ENCODE measurements at places on chromosomes 1 and 21. TPM values are rescaled to one million over a fixed set of nuclear protein-coding genes. Genes with fewer than 3 reads are reported as not detected.
A peak's percentile ranks its signal among the peaks of the same experiment; 100 is the strongest.

- DNase-seq = no peak
Measured at GRCh38 chr1:10733474-10734366, 62.7 kb downstream of the CASZ1 start.

DNA sequence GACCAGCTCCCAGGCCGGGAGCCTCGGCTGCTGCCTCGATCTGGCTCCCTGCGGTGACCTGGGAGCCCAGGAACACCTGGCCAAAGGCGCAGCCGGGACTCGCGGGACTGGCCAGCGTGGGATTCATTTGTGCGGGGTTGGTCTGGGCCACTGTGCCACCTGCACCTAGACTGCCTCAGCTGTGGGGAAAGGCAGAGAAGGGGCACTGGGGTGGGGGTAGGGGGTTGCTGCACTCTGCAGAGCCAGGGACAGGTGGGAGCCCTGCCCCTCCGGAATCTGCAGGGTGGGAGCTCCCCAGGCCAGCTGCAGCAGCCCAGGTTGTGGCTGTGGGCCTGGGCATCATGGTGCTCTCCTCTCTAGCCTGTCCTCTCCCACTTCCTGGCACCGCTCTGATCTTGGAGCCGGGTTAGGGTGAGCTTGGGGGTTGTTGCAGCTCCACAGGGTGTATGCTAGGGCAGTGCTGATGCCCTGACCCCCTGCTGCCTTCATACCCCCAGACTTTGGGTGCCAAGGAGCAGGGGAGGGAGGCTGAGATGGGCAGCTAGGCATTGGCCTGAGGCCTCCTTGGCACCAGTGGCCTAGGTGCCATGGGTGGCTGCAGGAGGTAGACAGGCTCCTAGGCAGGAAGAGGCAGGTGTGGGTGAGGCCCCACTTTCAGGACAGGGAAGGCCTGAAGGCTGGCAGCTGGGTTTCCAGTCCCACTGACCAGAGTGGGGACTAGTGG is 57.5 kb upstream of the ETV3 start:
- DNase-seq = no peak

TTC24 gene
- total RNA-seq = not detected

DNA sequence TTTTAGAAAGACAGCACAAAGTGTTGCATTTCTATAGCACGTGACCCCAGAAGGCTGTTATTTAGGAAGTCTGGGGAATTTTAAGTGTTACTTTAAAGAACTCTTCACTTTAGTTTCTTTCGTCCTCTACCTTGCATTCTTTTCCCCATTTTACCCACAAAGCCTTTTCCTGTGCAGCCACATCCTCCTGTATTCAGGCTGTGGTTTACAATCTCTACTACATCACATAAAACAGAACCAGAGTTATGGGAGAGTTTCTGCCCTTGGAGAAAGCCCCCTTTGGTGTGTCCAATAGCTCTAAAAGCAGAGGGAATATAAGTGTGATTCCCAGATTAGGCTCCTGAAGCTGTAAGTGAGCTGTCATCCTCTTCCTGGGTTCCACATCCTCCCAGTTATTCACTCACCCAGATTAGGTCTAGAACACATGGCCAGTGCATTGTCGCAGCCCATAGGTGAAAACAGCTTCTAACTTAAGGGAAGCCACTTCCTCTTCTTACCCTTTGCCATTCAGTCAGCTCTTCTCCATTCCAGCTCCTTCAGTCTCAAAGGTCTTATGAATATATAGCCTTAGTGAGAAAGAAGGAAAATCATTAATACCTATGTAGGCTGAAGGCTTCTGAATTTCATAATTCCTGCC is 171.1 kb downstream of the PIGK start:
- no peak for DNase-seq

DNA sequence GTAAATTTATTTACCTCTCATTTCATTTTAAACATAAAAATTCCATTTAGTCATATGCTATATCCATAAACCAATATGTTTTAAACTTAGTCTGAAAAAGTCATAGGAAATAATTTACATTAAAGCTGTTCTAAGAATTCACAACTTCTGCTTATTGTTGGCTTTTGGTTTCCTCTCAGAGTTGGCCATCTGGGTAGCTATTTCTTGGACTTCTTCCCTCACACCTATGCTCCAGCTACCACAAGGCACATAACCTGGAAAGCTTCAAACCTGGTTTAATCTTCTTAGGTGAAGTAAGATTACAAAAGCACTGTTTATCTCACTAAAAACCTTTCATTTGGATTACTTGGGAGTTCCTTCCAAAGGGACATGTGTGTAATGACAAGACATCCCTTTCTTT is 29.8 kb downstream of the RBM11 start:
- no peak for DNase-seq

DNA sequence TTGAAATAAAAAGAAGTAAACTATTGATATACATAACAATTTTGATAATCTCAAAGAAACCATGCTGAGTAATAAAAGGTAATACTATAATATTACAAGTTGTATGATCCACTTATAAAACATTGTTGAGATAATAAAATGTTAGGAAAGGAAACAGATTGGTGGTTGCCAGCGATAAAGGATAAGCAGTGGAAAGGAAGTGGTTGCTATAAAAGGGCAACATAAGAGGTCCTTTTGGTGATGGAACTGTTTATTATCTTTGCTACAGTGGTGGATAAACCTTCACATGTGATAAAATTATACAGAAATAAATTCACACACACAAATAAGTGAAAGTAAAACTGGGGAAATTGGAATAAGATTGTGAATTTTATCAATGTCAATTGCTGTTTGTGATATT is 15.1 kb downstream of the OR6F1 start:
- no peak for DNase-seq

DNA sequence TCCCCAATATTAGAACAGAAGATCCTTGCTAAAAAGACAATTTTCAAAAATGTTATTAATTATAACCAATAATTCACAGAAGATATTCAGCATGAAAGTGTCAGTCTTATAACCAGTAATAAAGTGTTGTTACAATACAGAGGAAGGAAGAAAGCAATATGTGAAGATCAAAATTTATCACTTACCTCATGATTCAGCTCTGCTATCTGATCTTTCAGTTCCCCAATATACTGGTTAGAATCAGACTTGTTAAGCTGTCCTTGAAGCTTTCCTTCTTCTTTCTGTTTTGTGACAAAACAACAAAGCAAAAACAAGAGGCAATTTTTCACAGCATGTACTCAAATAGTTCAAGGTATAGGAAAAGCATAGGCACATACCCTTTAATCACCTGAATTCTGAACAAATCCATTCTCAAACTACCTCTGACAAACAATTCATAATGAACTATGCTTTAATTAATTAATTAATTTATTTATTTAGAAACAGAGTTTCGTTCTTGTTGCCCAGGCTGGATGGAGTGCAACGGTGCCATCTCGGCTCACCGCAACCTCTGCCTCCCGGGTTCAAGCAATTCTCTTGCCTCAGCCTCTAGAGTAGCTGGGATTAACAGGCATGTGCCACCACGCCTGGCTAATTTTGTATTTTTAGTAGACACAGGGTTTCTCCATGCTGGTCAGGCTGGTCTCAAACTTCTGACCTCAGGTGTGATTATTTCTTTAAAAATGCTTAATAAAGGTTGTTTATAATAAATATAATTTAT is 76.9 kb upstream of the GFI1 start:
- no peak for DNase-seq

DNA sequence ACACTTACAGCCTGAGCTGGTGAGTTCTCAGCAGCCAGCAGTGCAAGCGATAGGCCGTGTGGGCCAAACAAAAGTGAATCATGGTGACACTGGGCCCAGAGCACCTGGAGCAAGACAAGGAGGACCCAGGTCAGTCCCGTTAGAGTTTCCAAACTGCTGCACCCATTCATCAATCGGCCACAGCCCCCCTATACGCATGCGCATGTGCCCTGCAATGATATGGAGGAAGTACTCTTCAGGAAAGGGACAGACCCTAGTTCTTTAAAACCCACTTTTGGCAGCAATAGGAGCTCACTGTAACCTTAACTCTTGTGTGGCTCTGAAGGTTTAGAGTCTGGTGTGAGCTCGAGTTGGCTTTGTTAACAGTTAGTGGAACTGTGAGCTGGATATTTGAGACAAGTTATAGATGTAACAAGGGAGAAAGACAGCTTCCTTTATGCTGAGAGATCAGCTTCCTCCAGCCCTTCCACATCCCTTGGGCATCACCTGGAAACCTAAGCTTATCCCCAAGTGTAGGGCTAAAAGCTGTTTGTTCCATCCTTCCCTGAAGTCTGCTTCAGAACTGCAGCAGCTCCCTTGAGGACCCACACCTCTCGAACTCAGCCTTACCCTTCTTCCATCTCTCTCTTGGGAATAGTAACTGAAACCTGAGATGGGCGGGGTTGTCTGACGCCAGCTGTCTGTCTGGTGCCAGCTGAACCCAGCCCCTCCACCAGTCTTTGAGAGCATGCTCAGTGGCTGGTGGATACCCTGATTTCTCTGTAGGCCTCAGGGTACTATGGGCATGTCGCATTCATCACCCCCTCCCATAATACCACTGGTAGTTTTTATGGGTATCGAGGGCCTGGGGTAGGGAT is 17.7 kb downstream of the NMNAT1 start:
- peak; percentile 80 for DNase-seq

DNA sequence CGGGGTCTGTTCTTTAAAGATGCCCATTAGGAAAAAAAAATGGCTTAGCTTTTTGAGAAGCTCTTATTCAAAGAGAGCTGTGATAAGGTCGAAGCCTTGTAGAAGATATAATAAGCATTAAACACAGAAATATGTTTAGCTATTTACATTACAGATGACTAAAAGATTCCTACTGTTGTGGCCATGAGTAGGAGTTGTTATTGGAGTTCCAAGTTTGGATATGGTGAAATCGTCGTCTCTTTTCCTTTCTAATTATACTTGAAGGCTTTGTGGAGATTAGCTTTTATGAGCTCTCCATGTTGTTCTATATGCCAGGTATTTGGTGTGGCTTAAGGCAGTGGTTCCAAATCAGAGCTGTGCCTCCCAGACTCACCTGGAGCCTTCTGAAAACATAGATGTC is 79.9 kb upstream of the LAMC2 start:
- no peak for DNase-seq

DNA sequence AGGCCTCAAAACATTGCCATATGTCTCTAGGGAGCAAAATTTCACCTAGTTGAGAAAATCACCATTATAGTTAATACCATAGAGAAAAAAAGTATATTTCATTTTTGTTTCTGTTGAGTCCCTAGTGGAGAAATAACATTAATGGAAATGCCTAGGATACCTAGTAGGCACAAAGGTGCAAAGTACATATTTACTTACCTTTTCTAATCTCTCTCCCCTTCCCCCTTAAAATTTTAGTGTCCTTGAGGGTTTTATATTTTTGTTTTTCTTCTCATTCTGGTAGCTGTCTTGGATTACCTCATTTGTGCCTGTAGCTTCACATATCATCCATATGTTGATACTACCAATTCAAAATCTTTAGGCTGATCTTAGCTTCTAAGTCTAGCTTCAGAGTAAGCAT is 127.0 kb downstream of the MAGI3 start:
- no peak for DNase-seq

CELSR2 gene
- total RNA-seq = 30.4 TPM

DNA sequence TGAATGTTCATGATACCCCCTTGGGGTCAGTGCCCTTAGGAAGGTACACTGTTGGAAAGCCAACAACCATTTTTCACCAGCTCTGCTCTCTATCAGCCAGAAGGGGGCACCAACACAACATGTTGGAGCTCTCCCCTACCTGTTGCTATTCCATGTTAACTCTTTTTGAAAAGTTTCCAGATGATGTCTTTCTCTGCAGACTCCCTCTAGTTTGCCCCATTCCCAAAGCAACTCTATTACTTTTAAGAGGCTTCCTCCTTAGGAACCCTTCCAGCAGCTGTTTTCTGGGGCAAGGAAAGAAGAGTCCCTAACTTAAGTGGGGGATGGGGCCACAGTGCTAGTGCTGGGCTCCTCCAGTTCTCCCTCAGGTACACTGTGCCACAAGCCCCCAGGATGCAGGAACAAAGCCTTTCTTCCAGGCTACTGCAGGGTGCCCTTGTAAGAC is 22.9 kb upstream of the NDC1 start:
- peak; percentile 88 for DNase-seq

CFHR5 gene
- total RNA-seq = not detected

HSD17B7 gene
- total RNA-seq = 42.8 TPM

GRCh38 chr1:33866281-33866680 is 2.4 kb downstream of the HMGB4 start:
- no peak for DNase-seq

DNA sequence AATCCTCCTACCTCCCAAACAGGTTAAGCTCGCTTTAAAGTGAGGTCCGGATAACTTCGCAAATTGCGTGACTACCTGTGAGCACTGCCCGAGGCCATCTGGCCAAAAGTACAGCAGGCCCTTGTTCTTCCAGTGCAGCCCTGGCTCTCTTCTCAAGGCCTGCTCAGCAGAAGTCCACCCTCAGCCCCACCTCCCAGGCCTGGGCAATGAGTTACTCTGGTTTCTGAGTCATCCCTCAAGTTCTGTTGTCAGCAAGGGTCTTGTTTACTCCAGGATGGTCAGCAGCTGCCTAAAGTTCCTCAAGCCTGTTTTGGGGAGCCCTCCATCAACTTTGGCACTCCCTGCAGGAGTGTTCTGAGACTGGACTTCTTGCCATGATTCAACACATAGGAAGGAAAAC is 101.7 kb downstream of the BCAR3 start:
- DNase-seq = no peak

WNT9A gene
- 2.0 TPM for total RNA-seq

- no peak for DNase-seq
Measured at GRCh38 chr1:20458717-20459116, 27.3 kb downstream of the CAMK2N1 start.

GRCh38 chr1:75275631-75276030 is 141.4 kb downstream of the LHX8 start:
- DNase-seq = no peak

GRCh38 chr1:79290927-79291474 is 284.5 kb upstream of the ADGRL4 start:
- no peak for DNase-seq

DNA sequence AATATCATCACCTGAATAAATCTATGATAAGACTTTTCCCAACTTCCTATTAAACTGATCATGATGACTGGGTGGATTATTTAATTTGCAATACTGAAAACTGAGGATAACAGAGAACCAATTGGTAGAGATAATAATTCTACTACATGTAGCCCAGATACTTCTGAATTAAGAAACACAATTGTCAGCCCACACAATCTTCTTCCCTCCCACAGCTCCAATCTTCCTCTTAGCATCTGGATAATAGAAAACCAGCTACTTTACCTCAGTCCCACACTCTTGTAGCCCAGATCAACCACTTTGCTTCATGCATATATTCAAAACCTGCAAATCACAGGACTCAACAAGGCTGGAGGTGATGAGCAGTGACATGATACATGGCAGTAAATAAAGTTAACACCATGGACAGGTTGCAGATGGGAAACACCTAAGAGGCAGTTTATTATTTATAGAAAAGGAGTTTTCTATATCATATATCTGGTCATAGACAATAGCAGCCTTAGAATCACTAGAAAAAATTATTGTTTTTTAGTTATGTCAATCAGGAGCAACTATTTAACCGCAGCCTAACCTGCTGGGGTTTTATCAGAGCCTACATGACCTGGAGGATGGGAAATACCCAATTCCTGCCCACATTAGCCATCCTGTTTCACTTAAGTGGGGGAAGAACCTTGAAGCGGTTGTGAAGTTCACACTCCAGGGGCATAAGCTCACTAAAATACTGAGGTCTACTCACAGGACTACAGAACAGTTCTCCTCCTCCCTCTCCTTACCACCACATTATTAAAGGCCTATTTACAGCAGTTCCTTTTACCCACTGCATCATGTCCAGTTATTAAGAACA is 16.7 kb downstream of the FRRS1 start:
- no peak for DNase-seq
